ENCODE measurements at places on chromosomes 4 and X.

GRCh38 chr4:121913667-121914066, 38.2 kb downstream of the TRPC3 start:
- DNase-seq: no peak

GRCh38 chrX:32448320-32448719, 763.0 kb downstream of the DMD start:
- no peak for DNase-seq

DNA sequence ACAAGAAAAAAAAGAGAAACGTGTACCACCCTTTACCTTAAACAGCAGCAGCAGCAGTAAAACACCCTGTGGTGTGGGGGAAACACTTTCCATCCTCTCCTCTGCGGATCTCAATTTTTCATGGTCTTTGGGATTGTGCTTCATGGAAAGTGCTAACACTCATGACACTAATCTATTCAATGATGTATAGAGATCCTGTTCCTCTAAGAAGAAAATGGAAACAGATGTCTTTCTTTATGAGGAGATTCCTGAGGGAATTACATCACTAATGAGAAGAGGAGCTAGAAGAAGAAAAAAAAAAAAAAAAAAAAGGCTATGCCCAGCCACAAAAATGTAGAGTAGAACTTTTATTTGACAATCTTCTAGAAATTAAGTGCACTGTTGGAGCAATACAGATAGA, 62.9 kb upstream of the NDST3 start:
- no peak for DNase-seq

DNA sequence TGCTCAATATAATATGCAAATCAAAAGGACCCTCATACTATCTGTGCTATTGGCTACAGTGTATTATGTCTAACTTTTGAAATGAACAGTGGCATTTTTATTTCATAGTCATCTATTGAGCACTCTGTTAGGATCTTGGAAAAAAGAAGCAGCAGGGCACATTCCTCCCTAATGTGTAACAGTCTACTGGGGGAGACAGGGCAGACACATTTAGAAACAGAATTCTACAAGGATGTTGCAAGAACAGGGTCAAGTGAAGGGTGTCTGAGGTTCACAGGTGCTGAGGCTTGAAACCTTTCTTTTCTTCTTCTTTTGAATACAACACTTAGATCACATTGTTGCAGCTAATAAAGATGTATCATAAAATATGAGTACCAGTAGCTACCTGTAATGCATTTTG, 129.7 kb upstream of the SLC4A4 start:
- DNase-seq: no peak

GRCh38 chr4:132071815-132072214, 1077.3 kb upstream of the PCDH10 start:
- DNase-seq: no peak
